ENCODE measurements at places on chromosomes 11 and 22. TPM values are rescaled to one million over a fixed set of nuclear protein-coding genes. Genes with fewer than 3 reads are reported as not detected.

Gene LGR4
- 51.4 TPM for total RNA-seq

Gene PGR
- total RNA-seq, result not detected

Gene PRODH
- 1.5 TPM for total RNA-seq

Gene CD3E
- total RNA-seq, result not detected

Gene ACTN3
- not detected for total RNA-seq

Gene SLC22A8
- not detected for total RNA-seq

Gene SMIM35
- not detected for total RNA-seq

Gene OR8A1
- total RNA-seq, result not detected
